Stimulated activated CD8-positive, alpha-beta memory T cell treated with anti-CD3 and anti-CD28 coated beads, Interleukin-4, amount 100 ng/mL, for 24 hours (primary cell): ENCODE measurements at places on chromosomes 13 and 19.
A peak's percentile ranks its signal among the peaks of the same experiment; 100 is the strongest.

- no peak for DNase-seq
Observed at GRCh38 chr13:104779311-104779993, 1713.2 kb upstream of the SLC10A2 start.

DNA sequence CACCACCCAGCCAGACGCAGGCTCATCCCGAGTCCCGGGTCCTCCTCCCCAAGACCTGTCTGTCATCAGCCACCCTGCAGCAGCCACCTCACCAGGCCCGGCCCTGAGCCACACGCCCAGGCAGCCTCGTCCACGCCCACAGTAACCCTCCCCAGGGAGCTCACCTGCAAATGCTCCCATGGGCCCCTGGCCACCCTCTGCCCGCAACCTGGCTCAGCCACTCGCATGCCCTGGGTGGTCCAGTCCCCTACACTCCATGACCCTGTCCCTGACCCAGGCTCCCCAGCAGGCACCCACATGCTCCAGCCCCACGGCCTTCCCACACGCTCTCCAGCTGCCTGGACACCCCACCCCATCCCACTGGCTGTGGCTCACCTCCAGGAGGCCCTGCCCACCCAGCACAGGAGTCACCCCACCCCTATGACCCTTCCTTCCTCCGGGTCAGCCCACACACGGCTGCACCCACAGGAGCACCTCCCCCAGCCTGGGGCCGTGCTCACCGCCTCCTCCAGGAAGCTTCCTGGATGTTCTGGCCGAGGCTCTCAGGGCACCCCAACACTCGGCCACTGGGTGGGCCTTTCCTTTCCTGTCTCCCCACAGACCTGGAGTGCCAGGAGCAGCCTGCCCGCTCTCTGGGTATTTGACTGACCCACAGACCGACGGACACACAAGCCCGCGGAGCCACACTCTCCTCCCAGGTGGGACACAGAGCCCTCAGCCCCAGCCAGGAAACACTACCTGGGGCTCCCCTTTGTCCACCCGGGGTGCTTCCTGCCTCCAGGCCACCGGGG lies 3.6 kb downstream of the TMEM259 start:
- DNase-seq = no peak

GRCh38 chr13:39201180-39201579 lies 162.9 kb downstream of the NHLRC3 start:
- no peak for DNase-seq

DNA sequence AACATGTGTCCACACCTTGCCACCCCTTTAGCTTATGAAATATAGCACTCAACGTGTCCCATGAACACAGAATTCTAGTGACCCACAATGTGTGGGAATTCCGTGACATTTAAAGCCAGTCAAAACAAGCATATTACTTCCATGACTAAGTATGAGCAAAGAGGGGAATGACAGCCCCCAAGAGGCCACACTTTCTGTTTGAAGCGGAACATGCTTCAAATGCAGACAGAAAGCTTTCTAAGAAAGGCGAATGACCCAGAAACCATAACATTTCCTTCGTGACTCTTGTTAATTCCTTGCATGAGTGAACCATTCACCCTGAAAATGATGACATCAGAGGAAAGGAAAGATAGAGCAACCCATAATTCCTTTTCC lies 122.0 kb upstream of the FNDC3A start:
- no peak for DNase-seq

DNA sequence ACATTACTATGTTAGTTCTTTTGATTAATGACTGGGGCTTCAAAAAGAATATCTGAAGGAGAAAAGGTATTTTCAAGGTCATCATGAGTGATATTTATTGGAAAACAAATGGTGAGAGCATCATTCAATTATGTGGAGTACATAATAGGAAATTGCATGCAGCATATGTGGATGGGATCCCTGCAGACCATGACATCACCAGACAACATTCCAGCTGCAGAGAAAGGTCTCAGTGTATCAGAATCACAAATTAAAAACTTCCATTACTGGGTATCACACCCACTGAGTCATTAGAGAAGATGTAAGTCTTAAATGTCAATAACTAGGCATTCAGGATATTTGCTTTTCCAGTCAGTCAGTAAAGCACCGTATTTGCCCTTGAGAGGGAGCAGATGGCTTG lies 574.4 kb upstream of the SLC10A2 start:
- no peak for DNase-seq

DNA sequence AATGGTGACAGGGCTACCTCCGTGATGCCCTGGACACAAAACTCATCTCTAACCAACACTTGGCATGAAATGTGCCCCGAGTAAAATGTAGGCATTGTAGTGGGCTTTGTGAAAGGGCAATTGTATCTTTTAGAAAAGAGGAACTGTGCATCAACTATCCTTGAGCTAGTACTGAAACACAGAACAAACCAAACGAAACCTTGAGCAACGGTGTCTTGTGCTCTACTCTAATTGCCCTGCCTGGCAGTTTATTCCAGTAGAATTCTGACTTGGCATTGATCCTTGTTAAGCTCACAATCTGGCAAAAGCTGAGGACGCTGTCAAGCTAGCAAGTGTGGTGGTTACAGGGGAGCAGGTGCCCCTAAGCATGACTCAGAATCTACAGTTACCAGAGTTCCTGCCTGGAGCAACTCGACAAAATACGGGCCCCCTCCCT lies 707.1 kb upstream of the SPRY2 start:
- DNase-seq = no peak

DNA sequence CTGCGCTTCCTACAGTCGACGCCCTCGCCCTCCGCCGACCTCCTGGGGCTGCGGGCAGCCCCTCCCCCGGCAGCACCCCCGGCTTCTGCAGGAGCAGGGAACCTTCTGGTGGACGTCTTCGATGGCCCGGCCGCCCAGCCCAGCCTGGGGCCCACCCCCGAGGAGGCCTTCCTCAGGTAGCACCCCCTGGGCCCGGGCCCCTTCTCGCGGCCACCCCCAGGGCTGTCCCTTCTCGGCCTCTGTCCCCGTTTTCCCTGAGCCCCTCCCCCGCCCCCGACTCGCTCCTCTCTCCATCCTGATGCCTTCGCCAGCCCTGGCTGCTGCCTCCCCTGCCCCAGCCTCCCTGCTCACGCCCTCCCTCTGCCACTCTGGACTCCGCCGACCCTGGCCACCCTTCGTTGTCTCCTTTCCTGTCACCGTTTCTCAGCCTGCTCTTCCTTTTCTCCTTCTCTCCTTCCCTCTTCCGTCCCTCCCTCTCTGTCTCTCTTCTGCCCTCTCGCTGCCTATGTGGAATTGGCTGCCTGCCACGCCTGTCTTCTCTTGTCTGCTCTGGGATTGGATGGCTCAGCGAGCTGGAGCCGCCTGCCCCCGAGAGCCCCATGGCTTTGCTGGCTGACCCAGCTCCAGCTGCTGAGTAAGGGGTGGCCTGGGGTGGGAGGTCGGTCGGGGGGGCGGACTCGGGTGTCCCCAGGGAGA lies 11.0 kb downstream of the FUZ start:
- DNase-seq = no peak

- DNase-seq = no peak
Observed at GRCh38 chr19:45507872-45508416, 665 bp downstream of the VASP start.

GRCh38 chr19:12766051-12766521 lies 9.3 kb downstream of the HOOK2 start:
- DNase-seq = peak; percentile 74

DNA sequence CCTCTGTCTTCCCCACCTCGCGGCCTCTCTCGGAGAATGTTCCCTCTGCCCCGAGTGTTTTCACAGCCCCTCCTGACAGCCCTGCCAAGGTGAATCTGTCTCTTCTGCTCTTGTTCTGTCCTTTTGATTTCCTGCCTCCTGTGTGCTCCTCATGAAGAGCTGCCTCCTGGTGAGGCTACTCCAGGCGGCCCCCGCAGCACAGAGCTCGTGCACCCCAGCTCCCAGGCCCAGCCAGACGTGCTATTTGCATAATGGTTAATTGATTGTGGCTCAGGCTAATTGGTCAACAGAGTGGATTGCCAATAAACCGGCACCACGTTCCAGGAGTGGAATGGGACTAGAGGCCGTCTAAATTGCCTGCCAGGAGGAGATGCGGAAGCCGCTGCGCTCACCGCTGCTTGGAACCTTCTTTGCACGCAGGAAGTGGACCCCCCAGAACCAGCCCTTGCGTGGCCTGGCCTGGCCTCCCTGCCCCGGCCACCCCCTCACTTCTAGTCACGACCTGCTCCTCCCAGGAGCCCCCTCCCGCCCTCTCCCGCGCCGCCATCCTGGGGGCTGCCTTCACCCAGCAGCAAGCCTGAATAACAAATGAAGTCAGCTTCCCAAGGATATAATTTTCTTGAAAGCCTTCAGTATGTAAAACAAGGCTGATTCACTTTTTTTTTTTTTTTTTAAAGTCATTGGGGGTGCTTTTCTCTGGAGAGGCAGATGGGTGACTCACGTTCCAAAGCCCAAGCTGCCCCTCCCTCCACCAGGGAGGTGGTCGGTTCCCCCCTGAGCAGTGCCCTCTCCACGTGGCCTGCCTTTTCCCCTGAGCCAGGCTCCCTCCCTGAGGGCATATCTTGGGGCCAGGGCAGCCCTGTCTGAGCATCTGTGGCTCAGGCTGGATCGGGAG lies 144.0 kb downstream of the KDM4B start:
- DNase-seq = no peak

DNA sequence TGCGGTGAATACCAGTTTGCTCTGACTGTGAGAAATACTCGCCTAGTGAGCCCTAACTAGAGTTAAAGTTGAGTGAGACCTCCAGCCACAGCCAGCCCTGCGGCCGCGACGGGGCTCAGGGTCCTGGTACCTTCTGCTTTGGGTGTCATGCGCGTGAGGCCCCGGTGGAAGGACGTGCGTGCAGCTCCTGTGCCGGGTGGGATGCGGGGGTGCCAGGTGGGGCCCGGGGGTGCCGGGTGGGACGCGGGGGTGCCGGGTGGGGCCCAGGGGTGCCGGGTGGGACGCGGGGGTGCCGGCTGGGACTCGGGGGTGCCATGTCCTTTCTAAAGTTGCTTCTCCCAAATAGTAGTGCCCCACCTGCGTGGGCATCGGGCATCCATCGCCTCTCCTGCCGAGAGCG lies 8.5 kb upstream of the TMPRSS9 start:
- no peak for DNase-seq

GRCh38 chr13:32384702-32385101 lies 43.2 kb downstream of the N4BP2L1 start:
- DNase-seq = no peak

DNA sequence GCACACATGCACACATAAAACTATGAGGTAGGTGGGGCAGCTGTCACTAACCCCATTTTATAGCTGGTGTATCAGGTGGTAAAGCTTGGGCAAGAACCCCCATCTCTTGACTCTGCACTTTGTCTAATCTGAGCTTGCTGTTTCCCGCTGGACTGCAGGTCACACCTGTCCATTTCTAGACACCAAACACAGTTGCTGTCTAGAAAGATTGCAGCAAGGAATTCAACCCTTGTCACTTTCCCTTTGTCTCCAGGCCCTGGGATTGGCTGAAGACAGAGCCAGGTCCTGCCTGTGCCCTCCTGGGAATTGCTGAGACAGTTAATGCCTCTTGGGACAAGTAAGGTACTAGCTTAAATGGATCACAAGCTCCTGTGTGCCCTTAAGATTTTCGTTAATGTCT lies 83.8 kb downstream of the RNASEH2B start:
- no peak for DNase-seq

- no peak for DNase-seq
Observed at GRCh38 chr13:99290894-99291293, 16.3 kb downstream of the GPR183 start.

- DNase-seq = no peak
Observed at GRCh38 chr13:108850691-108851090, 221.3 kb downstream of the MYO16 start.

DNA sequence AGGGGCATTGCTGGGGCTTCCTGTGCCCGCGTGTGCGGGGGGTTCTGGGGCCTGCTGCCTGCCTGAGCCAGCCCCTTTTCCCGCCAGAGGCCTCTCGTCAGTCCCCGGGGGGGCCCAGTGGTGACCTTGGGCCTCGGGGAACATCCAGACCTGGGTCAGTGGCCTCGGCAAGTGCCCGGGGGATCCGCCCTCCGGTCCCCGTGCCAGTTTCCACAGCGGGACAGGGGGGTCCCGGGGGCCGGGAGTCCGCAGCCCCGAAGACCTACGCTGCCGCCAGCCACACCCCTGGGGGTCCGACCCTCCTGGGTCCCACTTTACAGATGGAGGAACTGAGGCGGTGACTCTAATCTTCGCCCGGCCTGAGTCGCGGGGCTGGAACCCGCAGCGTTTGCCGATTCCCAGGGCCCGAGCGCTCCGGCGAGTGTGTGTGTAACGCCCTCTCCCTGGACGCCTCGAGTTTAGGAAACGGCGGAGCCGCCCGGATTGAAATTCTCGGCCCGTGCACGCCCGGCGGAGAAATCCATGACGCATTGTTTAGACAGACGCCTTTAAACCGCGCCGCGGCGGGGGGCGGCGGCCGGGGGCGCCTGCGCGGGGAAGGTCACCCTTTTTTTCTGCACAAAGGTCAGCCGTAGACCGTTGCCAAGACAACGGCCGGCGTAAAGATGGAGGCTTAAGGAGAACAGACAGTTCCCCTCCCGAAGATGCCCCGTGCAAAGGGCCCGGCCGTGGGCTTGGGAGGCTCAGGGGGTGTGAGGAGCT lies 39.3 kb downstream of the EFNA2 start:
- DNase-seq = peak; percentile 22

DNA sequence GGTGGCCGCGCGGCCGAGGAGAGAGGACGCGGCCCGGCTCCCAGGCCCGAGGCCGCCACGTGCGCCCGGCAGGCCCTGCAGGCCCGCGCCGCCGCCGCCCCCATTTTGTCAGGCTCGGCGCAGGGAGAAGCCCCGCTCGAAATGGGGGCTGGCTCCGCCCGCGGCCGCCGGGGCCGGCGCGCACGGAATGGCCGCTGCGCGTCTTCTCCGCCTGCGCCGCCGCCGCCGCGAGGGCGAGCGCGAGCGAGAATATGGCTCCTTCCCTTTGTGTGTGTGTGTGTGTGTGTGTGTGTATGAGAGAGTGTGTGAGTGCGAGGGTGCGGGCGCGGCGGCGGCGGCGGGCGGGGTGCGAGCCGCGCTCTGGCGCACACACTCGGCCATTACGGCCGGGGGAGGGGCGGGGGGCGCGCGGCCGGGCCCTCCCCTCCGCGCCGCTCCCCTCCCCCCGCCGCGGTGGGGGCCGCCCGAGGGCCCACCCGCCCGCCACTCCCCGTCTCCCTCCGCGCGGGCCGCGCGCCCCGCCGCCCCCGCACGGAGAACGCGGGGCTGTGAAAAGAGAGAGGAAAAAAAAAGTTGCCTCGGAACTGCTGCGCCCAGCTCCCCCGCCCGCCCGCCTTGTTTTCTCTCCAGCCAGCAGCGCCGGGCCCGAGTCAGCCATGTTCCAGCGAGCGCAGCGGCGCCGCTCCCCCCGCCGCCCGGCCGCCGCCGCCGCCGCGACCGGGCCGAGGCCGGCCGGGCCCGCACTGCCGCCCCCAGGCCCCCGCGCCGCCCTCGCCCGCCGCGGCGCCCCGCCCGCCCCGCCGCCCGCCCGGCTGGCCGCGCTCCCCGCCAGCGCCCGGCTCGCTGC lies 1.0 kb downstream of the HMGB1 start:
- DNase-seq = peak; percentile 70

DNA sequence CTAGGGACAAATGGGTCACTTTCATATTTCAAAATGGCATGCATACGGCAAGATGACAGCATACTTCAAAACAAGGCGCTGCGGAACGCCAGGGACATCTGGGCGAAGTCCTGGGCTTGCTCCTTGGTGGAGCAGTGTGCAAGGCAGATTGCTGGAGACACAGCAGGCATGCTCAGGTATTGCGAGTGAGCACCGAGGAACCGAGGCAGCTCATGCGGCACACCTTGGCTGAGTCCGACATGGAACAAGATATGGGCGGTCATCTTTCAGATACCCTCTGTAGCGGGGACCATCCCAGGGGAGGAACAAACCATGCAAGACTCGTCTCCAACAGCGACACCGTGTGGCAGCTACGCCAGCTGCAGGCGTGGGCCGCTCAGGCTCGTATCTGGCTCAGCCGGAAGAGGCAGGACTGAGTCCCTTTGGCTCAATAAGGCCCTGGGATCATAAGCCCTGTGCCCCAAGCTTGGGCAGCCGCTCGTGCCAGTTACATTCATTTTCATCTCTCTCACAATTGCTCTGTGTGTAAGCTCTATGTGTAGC lies 112.4 kb downstream of the NUFIP1 start:
- no peak for DNase-seq
